B cell (primary cell): ENCODE measurements at places on chromosomes 12 and 14.

DNA sequence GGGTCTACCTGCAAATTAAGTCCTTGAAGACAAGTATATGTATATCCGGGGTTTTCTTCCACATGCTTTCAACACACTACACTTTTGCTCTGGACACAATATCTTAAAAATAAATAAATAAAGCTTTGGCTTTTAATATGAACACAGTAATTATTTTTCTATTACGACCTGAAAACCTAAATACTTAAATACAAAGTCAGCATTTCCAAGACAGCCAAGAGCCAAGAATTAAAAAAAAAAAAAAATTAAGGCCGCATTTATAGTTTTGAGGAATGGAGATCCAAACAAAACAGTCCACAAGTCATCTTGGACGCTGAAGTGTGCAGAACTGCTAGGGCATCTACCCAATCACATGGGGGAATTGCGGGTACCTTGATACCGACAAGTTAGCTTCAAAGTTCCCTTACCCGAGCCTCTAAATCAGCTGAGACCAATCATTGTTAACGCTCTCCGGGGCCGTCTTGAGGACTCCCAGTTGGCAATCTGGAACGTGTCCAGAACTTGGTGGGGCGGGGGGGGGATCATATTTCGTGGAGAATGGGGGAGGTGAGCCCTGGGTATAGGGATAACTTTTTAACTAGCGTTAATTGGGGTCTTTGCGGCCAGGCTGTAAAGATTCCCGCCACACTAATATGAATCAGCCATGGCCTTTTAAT, 731 bp upstream of the PCNX4 start:
- peak; percentile 64 for DNase-seq

DNA sequence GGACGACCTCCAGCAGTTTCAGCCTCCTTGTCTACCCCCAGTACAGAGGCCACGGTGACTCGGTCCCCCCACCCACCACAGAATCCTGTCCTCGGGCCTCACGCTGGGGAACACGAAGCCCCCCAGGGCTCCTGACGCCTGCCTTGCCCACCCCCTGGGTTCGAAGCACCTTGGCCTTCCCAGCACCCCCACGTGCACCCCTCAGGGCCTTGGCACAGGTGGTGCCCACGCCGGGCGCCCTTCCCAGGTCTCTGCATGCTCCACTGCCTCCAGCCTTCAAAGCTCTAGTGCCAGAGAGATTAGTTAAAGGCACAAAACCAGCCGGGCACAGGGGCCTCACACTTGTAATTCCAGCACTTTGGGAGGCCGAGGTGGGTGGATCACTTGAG, 61.8 kb downstream of the NOC4L start:
- no peak for DNase-seq

DNA sequence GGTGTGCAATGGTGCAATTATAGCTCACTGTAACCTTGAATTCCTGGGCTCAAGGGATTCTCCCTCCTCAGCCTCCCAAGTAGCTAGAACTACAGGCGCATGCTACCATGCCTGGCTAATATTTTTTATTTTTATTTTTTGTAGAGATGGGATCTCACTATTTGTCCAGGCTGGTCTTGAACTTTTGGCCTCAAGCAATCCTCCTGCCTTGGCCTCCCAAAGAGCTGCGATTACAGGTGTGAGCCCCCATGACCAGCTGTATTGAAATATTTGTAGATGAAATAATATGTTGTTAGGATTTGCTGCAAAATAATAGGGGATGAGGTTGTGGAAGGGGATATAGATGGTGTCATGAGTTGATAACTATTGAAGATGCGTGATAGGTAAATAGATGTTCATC, 4.9 kb downstream of the KLHL28 start:
- DNase-seq: no peak

- no peak for DNase-seq
These were observed 55.7 kb upstream of the ABCD2 start for GRCh38 chr12:39675263-39675662.

DNA sequence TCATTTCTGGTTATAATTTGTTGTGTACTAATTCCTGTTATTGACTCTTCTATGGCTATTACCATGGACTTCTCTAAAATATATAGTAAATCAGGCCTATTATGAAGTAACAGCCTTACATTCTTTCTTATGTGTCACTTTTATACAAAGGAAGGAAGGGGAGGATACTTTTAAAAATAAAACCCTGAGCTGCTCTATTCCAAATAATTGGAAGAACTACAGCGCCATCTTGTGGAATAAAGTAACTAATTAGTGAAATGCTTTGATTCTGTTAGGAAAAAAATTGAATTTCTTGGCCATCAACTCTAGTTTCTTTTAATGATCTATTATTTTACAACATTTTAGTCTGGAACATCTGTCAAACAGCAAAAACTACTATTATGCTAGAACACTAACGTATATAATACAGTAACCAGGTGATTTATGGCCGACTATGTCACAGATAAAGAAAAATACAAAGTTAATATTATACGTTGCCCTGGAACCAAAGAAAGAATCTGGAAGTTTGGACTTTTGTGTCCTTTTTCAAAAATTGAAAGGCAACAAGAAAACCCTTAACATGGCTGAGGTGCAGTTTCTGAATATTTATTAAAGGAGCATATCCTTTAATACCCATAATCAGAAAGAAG, 55.0 kb upstream of the NELL2 start:
- DNase-seq: peak; percentile 58

- DNase-seq: no peak
These were observed 164.5 kb downstream of the MGAT4C start for GRCh38 chr12:86091681-86092080.

DNA sequence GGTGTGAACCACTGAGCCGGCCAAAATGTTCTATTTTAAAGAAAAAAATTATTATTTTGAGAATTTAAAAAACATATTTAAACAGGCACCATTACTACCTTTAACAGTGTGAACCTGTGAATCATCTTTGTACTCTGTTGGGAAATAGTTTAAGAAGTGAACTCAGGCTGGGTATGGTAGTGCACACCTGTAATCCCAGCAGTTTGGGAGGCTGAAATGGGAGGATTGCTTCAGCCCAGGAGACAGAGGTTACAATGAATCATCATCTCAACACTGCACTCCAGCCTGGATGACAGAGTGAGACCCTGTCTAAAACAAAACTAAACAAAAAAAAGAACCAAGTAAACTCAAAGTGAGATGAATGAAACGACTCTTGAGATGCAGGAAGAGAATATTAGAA, 3.1 kb upstream of the WDR89 start:
- DNase-seq: no peak

DNA sequence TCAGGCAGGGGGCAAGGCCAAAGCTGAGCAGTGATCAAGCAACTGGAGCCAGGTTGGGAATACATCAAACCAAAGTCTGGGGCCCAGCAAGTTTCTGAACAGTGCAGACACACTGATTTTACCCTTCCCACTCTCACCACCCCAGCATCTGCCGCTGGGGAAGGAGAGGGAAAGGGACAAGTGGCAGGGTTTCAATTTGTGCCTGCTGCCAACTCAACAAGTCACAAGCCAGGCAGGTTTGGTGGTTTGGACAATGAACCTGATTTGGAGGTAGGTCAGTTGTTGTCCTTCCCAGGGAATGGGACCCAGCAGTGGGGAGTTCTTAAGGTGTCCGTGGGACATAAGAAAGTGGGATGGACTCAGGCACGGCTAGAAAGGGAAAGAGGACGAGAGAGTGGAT, 151.9 kb upstream of the NOS1 start:
- no peak for DNase-seq

DNA sequence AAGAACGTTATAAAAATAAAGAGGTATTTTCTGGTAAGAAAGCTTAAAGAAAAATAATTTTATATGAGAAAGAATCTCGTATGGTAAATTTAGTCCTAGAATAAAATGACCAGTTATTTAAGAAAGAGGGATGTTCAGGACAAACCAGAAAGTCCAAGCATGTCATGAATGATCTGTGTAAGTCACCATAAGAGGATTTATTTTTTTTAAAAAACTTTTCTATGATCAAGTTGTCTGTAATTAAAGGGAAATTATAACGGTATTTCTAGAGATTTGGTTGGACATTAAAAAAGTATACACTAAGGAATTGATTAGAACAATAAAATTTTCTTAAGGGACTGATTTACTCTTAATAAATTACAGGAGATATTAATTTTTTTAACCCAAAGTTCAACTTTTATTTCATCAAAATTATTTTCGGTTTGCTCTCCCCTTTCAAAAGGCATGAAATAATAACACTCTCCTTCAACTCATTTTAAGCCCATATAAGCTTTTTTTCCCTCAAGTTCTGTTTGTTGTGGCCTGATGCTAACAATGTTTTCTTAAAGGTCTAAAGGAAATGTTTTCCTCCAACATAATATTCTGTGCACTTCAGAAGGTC, 49.9 kb upstream of the CPSF6 start:
- DNase-seq: no peak

DNA sequence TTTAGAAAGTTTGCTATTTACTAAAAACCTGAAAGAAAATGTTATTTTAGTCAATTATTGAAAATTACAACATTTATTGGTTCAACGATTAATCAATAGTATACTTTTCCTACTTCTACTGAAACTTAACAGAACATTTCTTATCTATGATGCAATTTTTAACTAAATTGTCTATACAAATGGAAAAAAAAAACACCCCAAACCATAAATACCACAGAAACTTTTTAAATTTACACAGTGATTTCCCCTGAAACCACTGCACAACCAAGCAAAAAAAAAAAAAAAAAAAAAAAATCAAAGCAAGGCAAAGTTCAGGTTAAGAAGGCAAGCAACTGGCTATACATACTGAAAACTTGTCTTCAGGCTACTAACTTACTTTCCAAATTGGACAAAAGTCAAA, 71.9 kb upstream of the POC1B start:
- DNase-seq: no peak

- DNase-seq: no peak
These were observed 191.3 kb downstream of the ANO6 start for GRCh38 chr12:45406988-45407850.

- DNase-seq: no peak
These were observed 62.7 kb downstream of the RASSF3 start for GRCh38 chr12:64672925-64673409.

- DNase-seq: no peak
These were observed 29.7 kb downstream of the BRAP start for GRCh38 chr12:111656016-111656415.

GRCh38 chr12:93178154-93178878, 199.4 kb upstream of the NUDT4 start:
- DNase-seq: no peak

DNA sequence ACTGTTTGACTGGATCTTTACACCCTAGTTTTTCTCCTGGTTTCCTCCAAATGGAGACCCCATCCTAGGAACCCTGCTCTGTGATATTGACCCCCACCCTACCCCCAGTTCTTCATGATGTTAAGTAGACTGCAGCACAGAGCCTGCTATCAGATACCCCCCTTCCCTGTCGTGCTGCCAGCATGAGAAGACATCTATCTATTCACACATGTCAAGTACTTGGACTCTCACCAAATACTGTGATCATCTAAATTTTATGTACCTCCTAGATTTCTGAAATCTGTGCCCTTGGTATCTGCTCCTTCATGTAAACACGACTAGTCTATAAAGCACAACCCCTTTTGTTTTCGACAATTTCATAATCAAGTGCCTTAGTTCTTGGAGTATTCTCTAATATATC, 38.9 kb downstream of the FERMT2 start:
- no peak for DNase-seq

DNA sequence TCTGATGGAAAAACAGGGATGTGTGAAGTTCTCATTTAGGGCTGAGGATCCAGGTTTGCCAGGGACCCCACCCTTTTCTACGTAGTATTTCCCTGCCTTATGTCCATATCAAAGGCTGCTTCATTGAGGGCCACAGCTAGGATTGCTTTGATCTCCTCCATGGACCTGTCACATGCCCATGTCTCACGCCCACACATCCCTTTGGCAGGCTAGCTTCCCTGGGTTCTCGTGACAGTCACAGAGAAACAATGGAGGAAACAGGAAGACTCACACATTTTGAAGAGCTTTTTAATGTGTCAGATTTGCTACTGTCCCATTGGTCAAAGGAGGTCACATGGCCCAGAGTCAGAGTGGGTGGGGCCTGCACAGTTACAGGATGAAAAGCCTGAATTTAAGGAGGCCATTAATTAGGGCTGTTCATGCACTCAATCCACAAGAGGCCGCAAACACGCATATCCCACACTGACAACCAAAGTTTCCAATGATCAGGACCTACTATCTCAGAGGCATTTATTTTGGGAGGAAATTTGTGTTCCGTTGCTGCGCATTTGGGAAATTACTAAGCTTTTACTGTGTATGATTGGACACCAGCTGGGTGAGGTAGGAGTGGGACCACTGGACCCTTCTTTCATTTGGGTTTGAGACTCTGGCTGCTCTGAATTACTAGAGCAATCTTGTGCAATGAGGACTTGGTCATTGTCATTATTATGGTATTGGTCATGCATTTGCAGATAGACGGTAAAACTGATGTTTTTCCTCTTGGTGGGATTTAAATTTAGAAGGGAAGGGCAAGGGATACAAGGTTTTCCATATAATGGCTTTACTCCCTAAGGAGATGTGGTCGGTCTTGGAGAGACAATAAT, 266.2 kb downstream of the KTN1 start:
- no peak for DNase-seq

DNA sequence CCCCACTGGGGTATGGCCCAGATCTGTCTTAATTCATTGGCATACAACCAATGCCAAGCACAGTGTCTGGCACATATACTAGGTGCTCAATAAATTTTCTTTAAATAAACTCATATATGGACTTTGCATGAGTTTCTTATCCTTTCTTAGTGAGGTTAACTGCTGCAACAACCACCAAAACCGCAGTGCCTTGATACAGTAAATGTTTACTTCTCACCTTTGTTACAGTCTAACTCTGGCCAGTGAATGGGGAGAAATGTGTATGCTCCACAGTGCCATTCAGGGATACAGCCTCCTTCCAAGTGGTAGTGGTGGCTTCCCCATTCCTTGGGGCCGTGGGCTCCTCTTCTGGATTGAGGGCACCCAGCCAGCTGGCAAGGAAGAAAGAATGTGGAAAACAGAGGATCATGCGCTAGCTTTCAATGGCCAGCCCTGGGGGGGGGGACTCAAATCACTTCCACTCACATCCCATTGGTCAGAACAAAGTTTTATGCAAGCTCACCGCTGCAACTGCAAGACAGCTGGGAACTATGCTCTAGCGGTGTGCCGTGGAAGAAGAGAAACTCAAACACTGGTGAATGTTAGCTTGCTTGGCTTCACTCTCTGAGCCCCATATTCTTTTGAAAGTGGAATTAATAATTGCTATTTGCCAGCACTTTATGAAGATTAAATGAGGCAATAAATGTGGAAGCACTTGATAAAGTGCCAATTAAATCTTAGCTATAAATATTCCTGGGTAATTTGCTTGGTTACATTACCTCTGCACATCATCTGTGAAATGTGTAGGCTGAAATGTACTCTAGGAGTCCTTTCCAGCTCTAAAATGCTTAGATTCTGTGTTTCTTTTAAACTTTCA, 51.0 kb upstream of the SOCS2 start:
- DNase-seq: no peak

DNA sequence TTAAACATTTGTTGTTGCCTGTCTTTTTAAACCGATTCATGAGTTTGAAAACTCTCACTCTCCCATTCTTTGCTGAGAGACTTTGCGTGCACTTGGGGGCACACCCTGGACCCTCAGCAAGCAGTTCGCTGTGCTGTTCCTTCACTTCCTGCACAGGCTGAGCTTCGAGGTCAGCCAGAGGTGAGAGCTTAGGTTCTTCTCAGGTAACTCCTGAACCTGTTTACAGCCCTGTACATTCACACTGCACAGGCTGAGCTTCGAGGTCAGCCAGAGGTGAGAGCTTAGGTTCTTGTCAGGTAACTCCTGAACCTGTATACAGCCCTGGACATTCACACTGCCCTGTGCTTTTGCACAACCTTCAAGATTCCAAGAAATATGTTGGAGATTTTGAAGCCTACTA, 9.8 kb upstream of the CLECL1 start:
- no peak for DNase-seq

GRCh38 chr14:54322701-54323337, 74.0 kb upstream of the CDKN3 start:
- DNase-seq: no peak

GRCh38 chr14:99971941-99972747, 93.1 kb upstream of the EVL start:
- DNase-seq: peak; percentile 44
